ENCODE measurements at places on chromosomes 11 and 22.
A peak's percentile ranks its signal among the peaks of the same experiment; 100 is the strongest.

GRCh38 chr22:37747080-37747714 is 50.3 kb downstream of the TRIOBP start:
- H3K27ac ChIP-seq, result peak overlapping the region; percentile 94
- H3K4me3 ChIP-seq, result peak overlapping the region; percentile 99
- H3K27me3 ChIP-seq, result no peaks in the 10 kb centered on the region
- peaks cover 54% of the 10 kb centered on the region for H3K36me3 ChIP-seq
- H3K4me1 ChIP-seq, result peaks cover 75% of the 10 kb centered on the region

GRCh38 chr11:114130115-114130576 is 70.6 kb downstream of the ZBTB16 start:
- no peak overlapping the region for H3K27ac ChIP-seq
- H3K36me3 ChIP-seq, result no peaks in the 10 kb centered on the region
- DNase-seq, result no peak
- no peaks in the 10 kb centered on the region for H3K27me3 ChIP-seq

DNA sequence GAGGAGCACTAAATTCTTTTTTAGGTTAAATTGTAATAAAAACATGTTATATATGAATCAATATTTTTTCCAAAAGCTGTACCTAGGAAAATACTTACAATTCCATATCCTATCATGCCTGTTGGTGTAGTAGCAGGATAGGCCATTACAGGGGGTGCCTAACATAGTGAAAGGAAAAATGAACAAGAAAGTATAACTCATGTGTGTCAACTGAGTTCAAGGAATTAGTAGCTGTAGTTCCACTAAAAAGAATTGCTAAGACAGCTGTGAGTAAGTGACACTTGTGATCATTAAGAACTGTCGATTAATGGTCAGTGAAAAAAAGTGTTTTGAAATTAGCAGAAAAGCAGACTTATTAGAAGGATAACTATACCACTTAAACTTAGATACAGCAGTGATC is 92.4 kb downstream of the PICALM start:
- H3K4me1 ChIP-seq, result no peaks in the 10 kb centered on the region
- DNase-seq, result no peak
- no peaks in the 10 kb centered on the region for H3K27me3 ChIP-seq
- no peak overlapping the region for H3K4me3 ChIP-seq
- peaks cover 38% of the 10 kb centered on the region for H3K36me3 ChIP-seq

- no peaks in the 10 kb centered on the region for H3K27me3 ChIP-seq
- no peak overlapping the region for H3K4me3 ChIP-seq
- DNase-seq, result no peak
- no peaks in the 10 kb centered on the region for H3K4me1 ChIP-seq
- H3K36me3 ChIP-seq, result no peaks in the 10 kb centered on the region
- H3K27ac ChIP-seq, result no peak overlapping the region
Observed at GRCh38 chr11:72253392-72253791, 9.4 kb upstream of the PHOX2A start.

GRCh38 chr22:50150161-50151129 is 20.1 kb upstream of the PANX2 start:
- no peaks in the 10 kb centered on the region for H3K27me3 ChIP-seq
- H3K27ac ChIP-seq, result no peak overlapping the region
- H3K4me1 ChIP-seq, result no peaks in the 10 kb centered on the region

GRCh38 chr11:123227763-123228495 is 32.9 kb upstream of the CLMP start:
- no peaks in the 10 kb centered on the region for H3K36me3 ChIP-seq
- H3K4me3 ChIP-seq, result no peak overlapping the region
- no peaks in the 10 kb centered on the region for H3K27me3 ChIP-seq
- H3K27ac ChIP-seq, result no peak overlapping the region
- H3K4me1 ChIP-seq, result no peaks in the 10 kb centered on the region

GRCh38 chr22:37999236-37999635 is 14.9 kb upstream of the SOX10 start:
- peaks cover 4% of the 10 kb centered on the region for H3K4me1 ChIP-seq
- H3K27ac ChIP-seq, result no peak overlapping the region
- no peak for DNase-seq
- no peaks in the 10 kb centered on the region for H3K27me3 ChIP-seq

GRCh38 chr22:37303821-37304274 is 21.5 kb downstream of the CYTH4 start:
- H3K36me3 ChIP-seq, result no peaks in the 10 kb centered on the region
- peak; percentile 84 for DNase-seq
- peaks cover 42% of the 10 kb centered on the region for H3K4me1 ChIP-seq
- no peak overlapping the region for H3K27ac ChIP-seq
- no peaks in the 10 kb centered on the region for H3K27me3 ChIP-seq

DNA sequence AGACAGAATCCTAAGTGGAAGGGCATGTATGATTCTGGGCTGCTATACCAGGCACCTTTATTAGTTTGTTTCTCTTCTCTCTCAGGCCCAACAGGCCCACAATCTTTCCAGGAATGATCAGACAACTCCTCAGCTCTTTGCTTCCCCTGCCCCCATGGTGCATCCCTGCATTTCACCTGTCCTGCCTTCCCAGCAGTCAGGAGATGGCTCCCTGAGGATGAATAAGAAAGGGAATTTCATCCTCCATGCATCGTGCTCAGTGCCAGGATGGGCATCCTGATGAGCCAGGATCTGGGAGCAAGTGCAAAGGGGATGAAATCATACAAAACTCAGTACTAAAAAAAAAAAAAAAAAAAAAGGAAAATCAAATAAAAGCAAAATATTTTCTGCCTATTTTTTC is 18.6 kb upstream of the NTM start:
- no peak overlapping the region for H3K27ac ChIP-seq
- no peak overlapping the region for H3K4me3 ChIP-seq
- no peaks in the 10 kb centered on the region for H3K36me3 ChIP-seq
- H3K4me1 ChIP-seq, result no peaks in the 10 kb centered on the region
- H3K27me3 ChIP-seq, result no peaks in the 10 kb centered on the region

DNA sequence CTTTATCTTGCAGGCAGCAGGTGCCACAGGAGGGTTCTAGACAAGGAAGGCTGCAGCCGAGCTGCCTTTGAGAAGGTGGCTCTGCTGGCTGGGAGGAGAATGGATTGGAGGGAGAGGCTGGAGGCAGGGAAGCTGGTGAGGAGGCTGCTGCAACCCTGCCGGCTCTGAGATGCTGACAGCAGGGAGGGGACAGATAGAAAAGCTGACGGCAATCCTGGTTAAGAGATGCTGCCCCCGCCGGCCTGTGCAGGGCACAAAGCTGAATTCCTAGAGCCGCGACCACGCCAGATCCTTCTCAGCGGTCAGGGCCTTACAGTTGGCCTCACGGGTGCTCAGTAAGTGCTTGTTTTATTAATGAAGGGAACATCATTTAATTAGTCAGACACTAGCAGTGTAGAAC is 105.4 kb downstream of the CACNA1I start:
- H3K4me3 ChIP-seq, result no peak overlapping the region
- DNase-seq, result no peak

- no peak overlapping the region for H3K4me3 ChIP-seq
- H3K27me3 ChIP-seq, result no peaks in the 10 kb centered on the region
Observed at GRCh38 chr11:110174645-110175310, 81.6 kb downstream of the ZC3H12C start.

DNA sequence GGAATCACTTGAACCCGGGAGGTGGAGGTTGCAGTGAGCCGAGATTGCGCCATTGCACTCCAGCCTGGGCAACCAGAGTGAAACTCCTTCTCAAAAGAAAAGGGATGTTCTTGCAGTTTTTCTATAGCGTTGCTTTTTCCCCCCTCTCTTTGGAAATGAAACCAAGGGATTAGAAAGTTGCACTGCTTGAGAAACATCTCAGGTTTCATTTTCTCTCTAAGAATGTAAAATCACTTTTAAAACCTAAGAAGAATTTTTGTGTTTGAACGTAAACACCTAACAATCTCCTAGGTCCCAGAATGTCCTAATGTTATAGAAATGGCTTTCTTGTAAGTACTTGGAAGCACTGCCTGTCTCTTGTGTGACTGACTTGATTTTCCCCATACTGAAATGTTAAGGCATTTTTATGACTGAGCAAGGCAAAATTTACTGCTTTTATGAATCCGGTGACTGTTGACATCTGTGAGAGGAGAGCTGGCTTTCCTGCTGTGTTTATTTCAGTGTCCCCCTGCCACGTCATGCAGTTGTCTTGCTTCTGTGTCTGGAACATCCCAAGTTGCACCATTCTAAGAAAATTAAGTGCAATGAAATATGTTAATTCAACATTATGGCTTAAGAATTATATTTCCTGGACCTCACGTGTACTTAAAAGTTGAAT is 37.7 kb downstream of the NF2 start:
- H3K4me3 ChIP-seq, result no peak overlapping the region
- no peak for DNase-seq
- H3K4me1 ChIP-seq, result no peaks in the 10 kb centered on the region
- no peak overlapping the region for H3K27ac ChIP-seq
- peaks cover 72% of the 10 kb centered on the region for H3K36me3 ChIP-seq

DNA sequence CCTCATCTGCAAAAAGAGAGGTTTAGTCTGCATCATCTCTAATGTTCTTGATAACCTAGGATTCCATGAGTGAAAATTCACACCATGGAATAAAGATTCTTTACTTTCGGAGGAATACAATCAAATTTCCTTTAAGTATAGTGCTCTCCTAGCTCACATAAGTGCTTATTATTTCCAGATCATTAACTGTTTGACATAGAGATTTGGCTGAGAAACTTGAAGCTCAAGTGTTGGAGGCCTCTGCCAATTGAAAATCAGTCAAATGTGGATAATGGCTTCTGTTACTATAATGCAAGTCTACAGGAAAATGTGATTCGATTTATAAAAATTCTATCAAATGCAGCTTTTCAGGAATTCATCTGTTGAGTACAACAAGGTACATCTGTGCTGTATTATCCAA is 144.6 kb downstream of the KIF18A start:
- no peak for DNase-seq
- H3K27ac ChIP-seq, result no peak overlapping the region
- H3K36me3 ChIP-seq, result no peaks in the 10 kb centered on the region
- H3K27me3 ChIP-seq, result no peaks in the 10 kb centered on the region
- H3K4me3 ChIP-seq, result no peak overlapping the region

DNA sequence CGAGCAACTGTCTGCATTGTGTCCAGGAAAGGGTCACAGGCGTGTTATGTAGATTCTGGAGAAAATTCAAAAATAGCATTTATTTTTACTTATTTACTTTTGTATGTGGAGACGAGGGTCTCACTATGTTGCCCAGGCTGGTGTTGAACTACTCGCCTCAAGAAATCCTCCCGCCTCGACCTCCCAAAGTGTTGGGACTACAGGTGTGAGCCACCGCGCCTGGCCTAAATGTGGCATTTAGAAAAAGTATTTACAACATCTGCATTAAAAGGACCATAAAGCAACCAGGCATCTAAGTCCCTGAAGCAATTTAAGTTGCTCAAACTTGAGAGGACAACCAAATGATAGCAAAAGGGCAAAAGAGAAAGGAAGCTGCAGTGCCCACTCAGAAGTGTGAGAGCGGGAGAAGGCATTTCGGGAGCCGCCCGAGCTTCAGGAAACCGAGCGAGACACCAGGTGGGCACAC is 595 bp downstream of the TRIM66 start:
- peak overlapping the region; percentile 72 for H3K4me3 ChIP-seq
- H3K4me1 ChIP-seq, result peaks cover 10% of the 10 kb centered on the region
- no peak for DNase-seq

DNA sequence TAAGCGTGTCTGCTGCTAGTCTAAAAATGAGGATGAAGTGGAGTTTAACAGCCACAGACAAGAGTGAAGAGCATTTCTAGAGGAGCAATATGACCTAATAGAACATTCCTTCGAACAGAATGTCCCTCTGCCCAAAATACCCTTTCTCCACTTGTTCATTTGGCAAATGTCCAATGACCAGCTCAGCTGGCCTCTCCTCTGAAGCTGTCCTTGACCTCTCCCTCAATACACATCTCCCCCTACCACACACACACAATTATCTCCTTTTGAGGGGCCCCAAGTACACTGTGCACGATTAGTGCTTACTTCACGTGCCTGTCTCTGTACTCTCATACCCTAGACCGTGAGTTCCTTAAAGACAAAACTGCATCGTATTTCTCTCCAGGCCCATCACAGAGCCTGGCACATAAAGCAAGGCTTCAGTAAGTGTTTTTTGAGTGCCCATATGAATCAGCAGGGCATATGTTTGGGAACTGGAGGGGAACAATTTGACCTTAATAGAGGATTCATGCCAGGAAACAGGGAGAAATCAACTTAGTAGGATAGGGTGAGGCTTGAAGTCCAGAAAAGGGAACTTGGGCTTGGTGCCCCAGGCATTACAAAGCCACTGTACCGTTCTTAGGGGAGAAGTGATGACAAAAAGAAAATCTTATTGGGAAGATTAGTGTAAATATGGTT is 18.1 kb upstream of the NCAM1 start:
- H3K4me3 ChIP-seq, result no peak overlapping the region
- no peak for DNase-seq
- H3K36me3 ChIP-seq, result no peaks in the 10 kb centered on the region
- H3K27me3 ChIP-seq, result no peaks in the 10 kb centered on the region

DNA sequence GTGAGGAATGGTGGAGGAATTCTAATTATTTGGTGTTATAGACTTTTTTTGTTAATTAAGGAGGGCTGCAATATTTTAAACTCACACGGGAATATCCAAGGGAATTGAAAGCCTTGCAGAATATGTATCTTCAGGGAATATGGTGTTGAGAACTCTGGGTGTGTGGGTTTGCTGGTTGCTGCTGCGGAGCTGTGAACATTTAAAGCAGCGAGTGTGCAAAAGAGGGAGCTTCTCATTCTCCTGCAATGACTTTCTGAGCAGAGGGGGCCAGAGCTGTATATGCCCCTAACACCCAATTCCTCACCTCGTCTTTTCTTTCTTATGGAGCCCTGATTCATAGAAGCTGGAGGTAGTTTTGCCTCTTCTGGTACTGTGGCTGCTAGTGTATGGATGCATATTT is 217.7 kb downstream of the HIPK3 start:
- H3K4me1 ChIP-seq, result no peaks in the 10 kb centered on the region
- H3K27ac ChIP-seq, result no peak overlapping the region
- no peak overlapping the region for H3K4me3 ChIP-seq
- H3K36me3 ChIP-seq, result no peaks in the 10 kb centered on the region
- no peak for DNase-seq

DNA sequence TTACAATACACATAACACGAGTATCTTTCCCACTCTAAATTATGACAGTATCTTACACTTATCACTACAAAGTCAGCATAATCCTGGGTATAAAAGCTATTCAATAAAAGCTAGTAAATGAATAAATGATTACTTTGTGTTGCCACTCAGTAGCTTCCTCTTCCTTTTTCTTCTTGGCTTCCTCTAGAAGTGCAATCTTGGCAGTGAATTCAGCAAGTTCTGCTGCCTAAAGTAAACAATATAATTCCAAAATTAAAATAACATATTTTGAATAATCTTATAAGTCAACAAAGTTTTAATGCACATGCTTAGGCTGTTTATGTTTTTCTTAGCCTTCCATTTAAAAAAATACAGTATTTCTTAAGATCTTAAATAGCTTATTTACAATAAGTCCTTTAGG is 60.4 kb downstream of the RDX start:
- H3K4me3 ChIP-seq, result no peak overlapping the region
- no peaks in the 10 kb centered on the region for H3K4me1 ChIP-seq
- peaks cover 46% of the 10 kb centered on the region for H3K36me3 ChIP-seq
- DNase-seq, result no peak
